ENCODE measurements at places on chromosomes 2 and 18.

GRCh38 chr2:42931818-42932195, 139.4 kb upstream of the HAAO start:
- no peak for DNase-seq

- DNase-seq = no peak
Observed at GRCh38 chr2:223932816-223933800, 12.0 kb downstream of the WDFY1 start.

DNA sequence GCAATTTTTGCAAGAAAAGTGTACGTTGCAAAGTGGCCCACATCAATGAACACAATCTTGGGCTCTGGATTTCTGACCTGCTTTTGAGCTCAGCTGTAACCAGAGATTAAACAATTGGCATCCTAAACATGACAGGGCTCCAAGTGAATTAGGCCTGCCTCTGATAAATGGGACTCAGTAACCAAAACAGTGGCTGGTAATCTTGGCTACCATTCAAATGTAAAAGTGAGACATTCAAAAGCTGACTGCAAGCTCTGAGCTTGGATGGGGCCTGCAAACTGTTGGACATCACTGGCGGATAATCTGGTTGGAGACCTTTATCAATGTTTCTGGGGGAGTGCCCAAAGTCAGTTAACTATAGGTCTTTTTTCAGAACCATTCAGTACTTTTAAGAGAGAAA, 160.7 kb downstream of the RAB3GAP1 start:
- DNase-seq = no peak

- no peak for DNase-seq
Observed at GRCh38 chr2:154013514-154013913, 141.8 kb downstream of the GALNT13 start.

GRCh38 chr18:35335866-35336265, 8.4 kb downstream of the ZNF24 start:
- no peak for DNase-seq

GRCh38 chr18:77197073-77197472, 52.6 kb upstream of the GALR1 start:
- DNase-seq = no peak
